ENCODE measurements at places on chromosomes 2 and 18.

- no peak for DNase-seq
Observed at GRCh38 chr2:199933466-199933865, 21.8 kb downstream of the TYW5 start.

GRCh38 chr18:74861154-74861553 lies 263.5 kb downstream of the ZNF407 start:
- DNase-seq: no peak

GRCh38 chr2:165716091-165716490 lies 78.0 kb downstream of the GALNT3 start:
- DNase-seq: no peak

DNA sequence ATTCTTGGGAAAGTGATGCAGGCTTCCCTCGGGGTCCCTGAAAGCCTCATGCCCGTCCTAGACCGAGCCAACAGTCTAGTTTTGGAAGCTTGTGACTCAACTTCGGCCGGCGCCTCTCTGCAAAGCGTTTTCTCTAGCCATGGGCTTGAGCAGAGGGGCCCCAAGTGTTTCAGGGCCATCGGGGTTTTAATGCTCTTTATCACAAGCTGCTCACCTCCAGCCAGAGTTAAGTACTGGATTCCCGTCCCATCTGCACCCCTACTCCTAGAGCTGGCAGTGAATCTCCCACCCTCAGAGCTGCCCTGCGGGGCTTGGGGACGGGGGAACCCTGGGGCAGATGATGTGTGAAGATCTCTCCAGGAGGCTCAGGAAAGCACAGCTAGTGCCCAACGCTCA lies 7.3 kb downstream of the RAX start:
- DNase-seq: no peak

DNA sequence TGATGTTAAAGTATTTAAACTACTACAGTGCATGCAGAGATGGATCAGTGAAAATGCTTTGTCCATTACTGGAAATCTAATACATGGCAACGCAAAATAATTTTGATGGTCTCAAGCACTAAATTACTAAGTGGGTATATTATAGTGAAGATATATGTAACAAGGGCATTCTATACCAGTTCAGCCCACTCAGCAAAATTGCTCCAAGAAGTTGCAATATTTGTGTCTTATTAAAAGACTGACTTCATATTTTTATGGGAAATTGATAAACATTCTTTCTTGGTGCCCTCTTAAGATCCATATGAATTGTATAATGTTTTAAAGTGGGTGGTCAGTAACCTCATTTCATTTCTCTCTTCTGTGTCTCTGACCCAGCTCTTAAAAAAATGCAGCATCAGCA lies 343.1 kb upstream of the MEX3C start:
- no peak for DNase-seq

DNA sequence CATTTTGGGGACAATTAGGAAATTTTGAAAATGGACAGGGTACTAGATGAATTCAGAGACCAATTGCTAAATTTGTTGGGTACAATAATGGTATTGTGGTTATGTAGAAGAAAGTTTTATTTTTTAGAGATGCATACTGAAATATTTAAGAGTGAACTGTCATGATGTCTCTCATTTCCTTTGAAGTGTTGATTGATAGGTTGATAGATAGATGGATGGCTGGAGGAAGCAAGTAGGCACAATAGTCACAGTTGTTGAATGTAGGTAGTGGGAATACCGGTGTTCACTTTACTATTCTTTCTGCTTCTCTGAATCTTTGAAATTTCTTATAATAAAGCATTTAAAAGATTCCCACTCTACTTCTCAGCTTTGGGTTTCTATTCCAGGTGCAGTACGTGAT lies 151.7 kb upstream of the FOSL2 start:
- no peak for DNase-seq

- DNase-seq: no peak
Observed at GRCh38 chr2:201852878-201853415, 46.6 kb downstream of the CDK15 start.

- DNase-seq: no peak
Observed at GRCh38 chr2:174561283-174561971, 36.2 kb downstream of the WIPF1 start.

DNA sequence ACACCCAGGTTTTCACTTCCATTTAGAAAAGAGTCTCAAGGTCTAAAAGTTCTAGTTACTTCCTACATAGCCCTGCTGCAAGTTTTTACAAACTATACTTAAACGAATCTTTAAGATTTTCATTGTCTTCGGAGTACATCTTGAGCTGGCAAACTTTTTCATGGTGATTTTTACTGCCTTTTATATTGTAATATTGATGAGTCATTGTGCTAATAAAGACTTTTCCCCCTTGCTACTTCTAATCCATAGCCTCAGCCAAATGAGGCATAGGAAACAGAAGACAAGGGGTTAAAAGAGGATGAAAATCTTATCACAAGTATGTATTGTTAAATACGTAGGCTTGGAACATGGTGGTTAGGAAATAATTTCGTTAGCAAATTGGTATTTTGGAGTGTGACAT lies 4.1 kb downstream of the DPP10 start:
- no peak for DNase-seq

GRCh38 chr2:170170281-170171040 lies 7.5 kb upstream of the MYO3B start:
- no peak for DNase-seq

GRCh38 chr2:30026091-30027055 lies 105.0 kb upstream of the ALK start:
- peak; percentile 5 for DNase-seq
